H54 (cell line): ENCODE measurements at places on chromosomes 6 and 20.
A peak's percentile ranks its signal among the peaks of the same experiment; 100 is the strongest.

DNA sequence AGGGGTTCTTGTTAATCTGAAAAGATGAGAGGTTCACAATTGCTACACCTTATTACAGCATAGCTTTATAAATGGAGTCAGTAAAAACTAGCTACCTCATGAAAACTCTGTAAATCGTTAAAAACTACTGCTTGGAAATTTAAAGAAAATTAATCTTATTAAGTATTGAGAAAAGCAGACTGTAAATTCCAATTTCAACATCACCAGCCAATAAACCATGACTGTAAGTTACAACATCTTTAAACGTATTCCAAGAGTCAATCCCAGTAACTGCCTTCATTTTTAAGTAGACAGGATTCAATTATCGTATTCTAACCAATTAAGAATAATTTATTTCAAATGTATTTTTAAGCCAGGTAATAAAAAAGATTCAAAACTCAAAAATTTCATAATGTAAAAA is 70.3 kb downstream of the ATG5 start:
- no peak for DNase-seq

DNA sequence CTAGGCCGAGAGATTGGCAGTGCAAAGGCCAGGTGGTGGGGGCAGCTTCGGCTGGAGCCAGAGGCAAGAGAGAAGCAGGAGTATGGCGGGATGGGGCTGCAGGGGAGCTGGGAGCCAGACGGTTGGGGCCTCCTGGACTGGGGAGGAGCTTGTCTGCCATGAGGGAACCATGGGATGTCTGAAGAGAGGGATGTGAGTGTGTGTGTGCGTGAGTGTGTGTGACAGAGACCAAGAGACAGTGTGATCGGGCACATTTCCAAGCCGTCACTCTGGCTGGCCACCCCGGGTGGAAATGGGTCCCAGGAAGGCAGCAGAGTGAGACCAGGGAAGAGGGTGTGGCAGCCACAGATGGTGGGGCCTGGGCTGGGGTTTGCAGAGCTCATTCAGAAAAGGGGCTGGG is 13.8 kb downstream of the PHACTR3 start:
- no peak for DNase-seq

- no peak for DNase-seq
Measured at GRCh38 chr20:36315545-36316351, 9.6 kb downstream of the DLGAP4 start.

DNA sequence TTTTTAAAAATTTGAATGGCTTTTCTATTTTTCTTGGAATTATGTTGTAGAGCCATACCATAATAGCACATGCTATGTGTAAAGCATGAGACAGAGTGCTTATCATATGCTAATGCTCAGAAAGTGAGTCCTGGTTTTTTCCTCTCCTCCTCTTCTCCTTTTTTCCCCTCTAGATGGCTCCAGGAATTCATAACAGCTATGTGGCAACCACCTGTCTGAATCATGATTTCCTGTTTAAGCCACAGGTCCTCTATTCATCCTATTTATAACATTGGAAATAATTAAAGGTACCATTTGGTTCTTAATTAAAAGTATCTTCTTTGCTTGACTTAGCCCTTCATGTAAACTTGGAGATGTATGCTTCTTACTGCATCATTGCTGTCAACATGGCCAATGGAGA is 260.0 kb upstream of the MAP3K7 start:
- DNase-seq: no peak

DNA sequence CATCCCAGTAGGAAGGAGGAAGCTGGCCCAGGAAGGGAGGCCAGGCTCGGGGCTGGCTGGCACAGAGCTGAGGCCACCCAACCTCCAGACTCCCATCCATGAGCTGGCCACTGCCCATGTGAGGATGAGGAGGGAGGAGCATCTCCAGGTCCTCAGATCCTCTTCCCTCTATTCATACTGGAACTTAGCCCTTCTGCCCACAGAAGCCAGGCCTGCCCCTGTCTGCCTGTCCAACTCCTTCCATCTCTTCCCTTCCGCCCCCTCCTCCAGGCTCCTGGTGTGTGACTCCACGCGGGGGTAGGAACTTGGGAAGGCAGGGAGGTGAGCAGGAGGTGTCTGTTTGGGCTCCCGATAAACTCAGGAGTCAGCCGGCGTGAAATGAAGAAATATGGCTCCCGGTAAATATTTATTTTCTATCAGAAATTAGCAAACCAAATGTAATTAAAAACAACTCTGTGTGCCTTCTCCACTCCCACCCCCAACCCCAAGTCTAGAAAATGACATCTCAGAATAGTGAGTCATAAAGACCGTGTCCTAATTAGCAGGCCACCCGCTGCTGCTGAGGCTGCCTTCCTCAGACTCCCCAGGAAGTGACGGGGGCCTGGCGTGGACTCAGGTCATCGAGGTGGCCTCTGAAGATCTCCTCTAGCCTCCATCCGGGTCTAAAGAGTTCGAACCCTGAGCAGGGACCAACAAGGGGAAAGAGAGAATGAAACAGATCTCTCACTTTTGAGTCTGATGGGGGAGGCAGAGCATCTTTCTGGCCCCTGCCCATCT is 81.9 kb downstream of the MDGA1 start:
- peak; percentile 84 for DNase-seq

- DNase-seq: no peak
Measured at GRCh38 chr20:38650010-38650409, 48.4 kb downstream of the ARHGAP40 start.

GRCh38 chr6:136923116-136923953 is 1.2 kb downstream of the SLC35D3 start:
- DNase-seq: no peak

- no peak for DNase-seq
Measured at GRCh38 chr6:139423037-139423703, 48.7 kb upstream of the CITED2 start.

DNA sequence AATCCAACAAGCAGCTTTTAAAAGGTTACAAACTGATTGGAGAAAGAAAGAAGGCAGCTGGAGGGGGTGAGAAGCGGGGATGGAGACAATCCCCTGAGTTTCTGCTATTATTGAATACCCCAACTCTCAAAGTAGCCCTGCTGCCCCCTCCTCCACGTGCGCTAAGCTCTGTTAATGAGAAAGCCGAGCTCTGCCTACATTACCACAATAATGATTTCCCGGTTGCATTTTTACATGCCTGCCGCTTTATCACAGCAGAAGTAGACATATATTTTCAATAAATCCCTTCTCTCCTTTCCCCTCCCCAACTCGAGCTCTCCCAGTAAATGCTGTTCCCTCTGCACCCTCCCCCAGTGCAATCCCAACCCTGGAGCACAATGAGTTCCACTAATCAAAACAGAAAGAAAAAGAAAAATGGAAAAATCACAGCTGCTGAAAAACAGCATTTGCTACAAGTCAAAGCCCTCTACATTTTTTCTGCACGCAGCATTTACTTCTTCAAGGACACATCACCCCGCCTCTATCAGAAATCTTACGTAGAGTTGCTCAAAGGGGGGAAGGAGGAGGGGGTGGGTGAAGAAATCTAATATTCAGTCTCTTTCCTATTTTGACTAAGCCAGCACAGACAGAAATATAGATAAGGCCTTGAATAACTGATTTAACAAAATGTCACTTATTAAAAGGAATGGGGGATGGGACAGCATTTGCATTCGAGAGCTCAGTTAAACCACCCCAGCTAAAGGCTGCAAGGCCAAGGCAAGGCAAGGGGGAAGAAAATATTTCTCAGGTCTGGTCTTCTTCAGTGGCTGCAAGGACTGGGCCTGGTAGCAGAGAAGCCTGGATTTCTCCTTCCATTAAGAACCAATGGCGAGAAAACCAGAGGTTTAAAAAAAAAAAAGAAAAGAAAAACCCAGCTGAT is 10.7 kb downstream of the TRERF1 start:
- no peak for DNase-seq
